Mammary epithelial cell (primary cell): ENCODE measurements at places on chromosomes 16 and 17. TPM values are rescaled to one million over a fixed set of nuclear protein-coding genes. Genes with fewer than 3 reads are reported as not detected.

Gene OTOA
- 0.21 TPM in 1 of 2 replicates, not detected in the other for total RNA-seq

Gene HSD17B1
- total RNA-seq = 13.3 and 19.3 TPM in 2 replicates

Gene ASGR1
- total RNA-seq = 0.61 TPM in 1 of 2 replicates, not detected in the other

Gene SPN
- total RNA-seq = not detected

Gene CDC42EP4
- total RNA-seq = 25.3 TPM

Gene NTN3
- total RNA-seq = not detected in 2 replicates

Gene ANTKMT
- total RNA-seq = 35.4 and 51.3 TPM in 2 replicates

Gene GUCY2D
- total RNA-seq = 0.08 and 0.47 TPM in 2 replicates

Gene SP6
- total RNA-seq = 12.7 and 15.1 TPM in 2 replicates

Gene SOX8
- under 0.01 TPM for total RNA-seq

Gene C17orf107
- total RNA-seq = 4.0 TPM

Gene IL17C
- total RNA-seq = not detected

Gene TBC1D26
- not detected in 2 replicates for total RNA-seq

Gene TPSG1
- not detected in 2 replicates for total RNA-seq

Gene SYT17
- total RNA-seq = 0.17 TPM

Gene TEX19
- not detected in 2 replicates for total RNA-seq

Gene PDE6G
- total RNA-seq = not detected in 2 replicates

Gene ARHGAP23
- 30.5 TPM for total RNA-seq

Gene B4GALNT2
- 0.17 TPM for total RNA-seq

Gene DUSP3
- total RNA-seq = 78.9 TPM

Gene PERCC1
- total RNA-seq = 0.33 TPM

Gene MT1F
- 4.2 TPM for total RNA-seq

Gene EFCAB5
- 0.43 TPM in 1 of 2 replicates, not detected in the other for total RNA-seq

Gene EIF3CL
- 244 TPM for total RNA-seq

Gene MYH1
- total RNA-seq = not detected

Gene CD19
- not detected in 2 replicates for total RNA-seq

Gene FOXC2
- 1.3 TPM for total RNA-seq

Gene TNFSF13
- total RNA-seq = 1.8 and 3.0 TPM in 2 replicates

Gene EPX
- total RNA-seq = not detected in 2 replicates

Gene SDF2
- total RNA-seq = 37.8 TPM

Gene VTN
- total RNA-seq = not detected

Gene HBZ
- not detected in 2 replicates for total RNA-seq
